ENCODE measurements at places on chromosomes 12 and 14.

- DNase-seq: no peak
Observed at GRCh38 chr12:75579552-75579951, 68.1 kb upstream of the KRR1 start.

DNA sequence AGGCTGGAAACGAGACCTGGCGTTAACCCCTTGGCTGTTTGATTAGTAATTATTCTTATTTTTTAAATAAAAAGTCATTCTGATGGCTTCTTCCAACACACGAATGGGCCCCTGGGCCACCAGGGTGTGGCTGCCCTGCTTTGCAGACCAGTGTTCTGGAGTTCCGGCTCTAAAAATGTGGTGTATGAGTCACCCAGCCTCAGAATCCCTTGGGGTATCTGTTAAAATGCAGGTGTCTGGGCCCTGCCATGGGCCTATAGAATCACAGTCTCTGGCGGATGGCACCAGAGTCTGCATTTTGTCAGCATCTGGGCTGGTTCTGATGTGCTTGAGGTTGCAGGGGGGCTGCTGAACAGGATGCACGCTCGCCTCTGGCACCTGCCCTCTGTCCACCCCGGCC, 2.5 kb upstream of the PSMC1 start:
- DNase-seq: no peak

- no peak for DNase-seq
Observed at GRCh38 chr14:24260026-24260779, 2.8 kb downstream of the TGM1 start.

GRCh38 chr14:23483236-23483854, 13.8 kb downstream of the NGDN start:
- DNase-seq: no peak

DNA sequence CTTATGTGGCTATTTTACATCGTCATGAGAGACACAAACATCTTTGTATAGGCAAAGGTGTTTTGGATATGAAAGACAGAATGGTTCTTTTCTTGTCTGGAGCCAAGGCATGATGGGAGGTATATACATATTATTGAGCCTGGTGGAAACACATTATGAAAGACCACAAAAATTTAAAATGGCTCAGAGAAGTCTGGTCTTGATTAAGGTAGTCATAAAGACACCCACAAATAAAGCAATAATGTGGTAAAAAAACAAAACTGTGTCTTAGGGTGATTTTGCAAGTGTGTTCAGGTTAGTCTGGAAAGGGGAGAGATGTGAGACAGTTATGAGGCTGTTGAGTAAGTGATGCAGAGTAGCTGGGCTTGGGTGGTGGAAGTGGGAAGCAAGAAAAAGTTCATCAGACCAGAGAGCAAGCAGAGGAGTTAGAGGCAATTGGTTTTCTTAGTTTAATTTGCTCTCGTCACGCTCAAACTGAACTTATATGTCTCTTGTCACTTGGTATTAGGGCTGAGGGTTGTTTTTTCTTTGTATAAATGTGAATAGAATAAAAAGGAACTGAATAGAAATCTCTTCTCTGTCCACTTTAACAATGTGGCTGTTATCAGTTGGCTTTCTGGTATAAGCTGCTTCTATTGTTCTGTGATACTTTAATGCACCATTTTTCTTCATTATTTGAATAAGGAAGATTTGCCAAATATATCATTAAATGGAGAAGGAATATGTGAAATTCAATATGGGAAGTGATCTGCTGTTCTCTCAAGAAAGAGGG, 115.0 kb downstream of the AKAP6 start:
- no peak for DNase-seq

DNA sequence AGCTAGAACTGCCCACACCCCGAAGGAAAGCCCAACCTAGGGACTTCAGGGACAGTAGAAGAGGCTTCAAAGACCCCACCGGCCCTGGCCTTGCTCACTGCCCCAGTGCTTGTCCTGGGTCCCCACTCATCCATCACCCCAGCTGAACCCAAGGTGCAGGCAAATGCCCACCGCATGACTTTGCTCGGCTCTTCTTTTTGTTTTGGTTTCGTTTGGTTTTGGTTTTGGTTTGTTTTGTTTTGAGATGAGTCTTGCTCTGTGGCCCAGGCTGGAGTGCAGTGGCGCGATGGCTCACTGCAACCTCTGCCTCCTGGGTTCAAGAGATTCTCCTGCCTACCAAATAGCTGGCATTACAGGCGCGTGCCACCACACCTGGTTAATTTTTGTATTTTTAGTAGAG, 9.0 kb downstream of the CCDC85C start:
- no peak for DNase-seq
